IPS DF 6.9 (cell line): ENCODE measurements at places on chromosomes 2 and 18.

DNA sequence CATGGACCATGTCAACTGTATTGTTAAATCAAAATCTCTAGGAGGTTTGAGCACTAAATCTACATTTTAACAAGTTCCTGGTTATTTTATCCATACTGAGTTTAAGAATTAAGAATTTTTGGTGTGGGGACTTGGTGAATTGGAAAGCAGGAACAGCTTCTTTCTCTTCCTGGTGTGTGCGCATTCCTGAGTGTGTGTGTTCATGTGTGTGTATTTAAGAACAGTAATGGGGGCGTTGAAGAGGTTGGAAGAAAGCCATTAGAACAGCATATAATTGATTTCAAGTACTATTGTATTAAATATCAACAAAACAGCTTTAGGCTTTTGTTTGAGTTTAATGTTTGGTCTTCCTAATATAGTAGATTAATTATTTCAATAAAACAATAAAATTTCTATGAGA, 801.3 kb upstream of the ID2 start:
- peaks cover 7% of the 10 kb centered on the region; the same call in 1 of the 2 replicates for H3K36me3 ChIP-seq
- H3K4me1 ChIP-seq: peaks cover 4% of the 10 kb centered on the region; the same call in 1 of the 2 replicates
- H3K27me3 ChIP-seq: no peaks in the 10 kb centered on the region
- DNase-seq: no peak

GRCh38 chr2:110099038-110099425, 16.6 kb downstream of the MALL start:
- no peak overlapping the region for H3K4me3 ChIP-seq
- no peaks in the 10 kb centered on the region for H3K27me3 ChIP-seq
- H3K27ac ChIP-seq: no peak overlapping the region
- no peaks in the 10 kb centered on the region for H3K4me1 ChIP-seq
- no peaks in the 10 kb centered on the region for H3K36me3 ChIP-seq
- DNase-seq: no peak

DNA sequence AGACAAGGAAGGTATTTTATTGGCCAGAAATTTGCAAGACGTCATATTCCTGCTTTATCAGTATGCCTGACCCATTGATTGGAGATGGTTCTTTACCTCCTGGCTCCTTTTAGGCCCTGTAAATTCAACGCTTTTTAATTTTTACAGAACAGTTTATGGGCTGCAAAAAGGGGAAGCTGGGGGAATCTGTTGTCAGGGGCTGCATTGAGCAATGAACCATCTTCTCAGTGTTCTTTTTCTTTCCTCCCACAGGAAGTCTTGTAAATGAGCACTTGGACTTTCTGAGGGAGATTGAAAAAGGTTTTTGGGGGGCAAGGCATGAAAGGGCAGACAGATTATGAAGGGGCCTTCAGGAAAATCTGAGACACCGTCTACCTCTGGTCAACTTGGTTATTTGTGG, 503.6 kb upstream of the TNP1 start:
- H3K4me3 ChIP-seq: no peak overlapping the region
- H3K27ac ChIP-seq: no peak overlapping the region
- H3K36me3 ChIP-seq: no peaks in the 10 kb centered on the region
- H3K27me3 ChIP-seq: no peaks in the 10 kb centered on the region
- DNase-seq: no peak

- no peaks in the 10 kb centered on the region for H3K36me3 ChIP-seq
- H3K27me3 ChIP-seq: no peaks in the 10 kb centered on the region
- H3K27ac ChIP-seq: no peak overlapping the region
- DNase-seq: no peak
Measured at GRCh38 chr18:55435592-55435991, 152.4 kb downstream of the TCF4 start.

DNA sequence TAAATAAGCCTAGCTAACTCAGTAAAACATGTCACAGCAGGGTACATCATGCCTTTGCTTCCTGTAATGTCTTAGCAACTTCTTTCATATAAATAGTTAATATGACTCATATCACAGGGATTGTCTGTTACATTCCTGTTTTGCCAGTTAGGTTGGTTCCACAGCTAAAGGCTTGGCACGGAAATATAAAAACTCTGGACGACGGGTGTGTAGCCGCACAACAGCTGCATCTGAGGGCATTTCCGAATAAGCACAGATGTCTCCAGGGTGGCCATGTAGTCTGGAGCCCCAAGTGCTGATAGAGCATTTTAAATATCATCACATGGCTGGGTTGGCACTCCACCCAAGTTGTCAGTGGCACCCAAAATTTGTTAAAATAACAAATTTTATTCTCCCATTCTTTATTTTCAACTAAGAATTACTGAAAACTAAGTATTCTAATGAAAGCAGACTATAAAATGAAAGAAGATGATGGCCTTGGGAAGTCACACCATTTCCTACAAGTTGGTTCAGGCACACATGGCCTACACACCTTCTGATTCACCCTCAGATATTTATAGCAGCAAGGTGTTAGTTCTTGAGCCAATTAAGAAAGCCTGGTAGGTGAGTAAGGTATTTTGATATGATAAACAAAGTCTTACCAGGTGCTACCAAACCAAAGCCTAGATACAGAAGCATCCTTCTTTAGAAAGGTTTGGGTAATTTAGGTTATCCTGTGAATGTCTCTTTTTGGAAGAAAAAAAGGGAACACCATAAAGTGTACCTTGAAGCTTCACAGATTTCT, 61.8 kb upstream of the STK17B start:
- H3K27me3 ChIP-seq: no peaks in the 10 kb centered on the region
- no peaks in the 10 kb centered on the region for H3K4me1 ChIP-seq
- no peak overlapping the region for H3K27ac ChIP-seq
- H3K36me3 ChIP-seq: no peaks in the 10 kb centered on the region

DNA sequence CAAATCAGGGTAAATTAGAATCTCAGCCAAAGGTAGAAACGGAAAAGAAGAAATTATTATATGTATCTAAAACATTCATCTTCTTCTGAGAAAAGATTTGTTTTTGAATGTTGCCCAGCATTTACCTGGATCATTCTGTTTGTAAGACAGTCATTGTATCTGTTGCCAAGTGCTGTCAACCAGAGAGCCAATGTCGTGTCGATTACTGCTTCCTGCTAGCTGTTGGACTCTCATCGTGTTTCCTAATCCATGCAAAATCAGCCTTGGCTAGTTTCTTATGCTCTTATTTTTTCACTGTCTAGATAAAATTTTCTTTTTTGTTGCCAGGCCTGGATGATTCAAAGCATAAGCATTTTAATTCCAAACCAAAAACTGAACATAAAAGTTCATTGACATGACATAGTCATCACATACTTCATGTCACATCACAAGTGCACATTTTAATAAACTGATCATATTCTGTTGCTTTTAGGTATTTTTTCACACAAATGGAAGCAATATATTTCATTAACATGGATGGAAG, 202.3 kb downstream of the KCNH7 start:
- H3K36me3 ChIP-seq: no peaks in the 10 kb centered on the region
- H3K4me1 ChIP-seq: no peaks in the 10 kb centered on the region
- H3K27ac ChIP-seq: no peak overlapping the region
- DNase-seq: no peak
- no peak overlapping the region for H3K4me3 ChIP-seq

DNA sequence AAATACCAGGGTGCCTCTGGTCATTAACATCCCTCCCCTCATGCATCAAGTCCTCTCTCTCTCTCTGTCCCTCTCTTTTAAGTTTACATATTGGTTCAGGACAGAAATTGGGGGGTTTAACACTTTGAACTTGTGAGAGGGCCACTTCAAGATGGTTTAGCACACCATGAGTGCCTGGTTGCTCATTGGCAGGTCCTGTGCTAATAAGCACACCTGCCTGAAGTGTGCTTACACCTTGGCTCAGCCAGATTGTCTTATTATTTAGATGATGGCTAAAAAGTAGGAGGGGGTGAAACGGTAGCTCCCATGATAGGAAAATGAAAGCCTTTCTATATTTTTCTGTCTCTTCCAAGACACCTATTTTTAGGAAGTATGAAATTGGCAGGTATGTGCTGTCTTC, 205.8 kb downstream of the ARL6IP6 start:
- H3K4me1 ChIP-seq: no peaks in the 10 kb centered on the region
- H3K27me3 ChIP-seq: no peaks in the 10 kb centered on the region
- DNase-seq: no peak
- H3K27ac ChIP-seq: no peak overlapping the region
- H3K36me3 ChIP-seq: no peaks in the 10 kb centered on the region

DNA sequence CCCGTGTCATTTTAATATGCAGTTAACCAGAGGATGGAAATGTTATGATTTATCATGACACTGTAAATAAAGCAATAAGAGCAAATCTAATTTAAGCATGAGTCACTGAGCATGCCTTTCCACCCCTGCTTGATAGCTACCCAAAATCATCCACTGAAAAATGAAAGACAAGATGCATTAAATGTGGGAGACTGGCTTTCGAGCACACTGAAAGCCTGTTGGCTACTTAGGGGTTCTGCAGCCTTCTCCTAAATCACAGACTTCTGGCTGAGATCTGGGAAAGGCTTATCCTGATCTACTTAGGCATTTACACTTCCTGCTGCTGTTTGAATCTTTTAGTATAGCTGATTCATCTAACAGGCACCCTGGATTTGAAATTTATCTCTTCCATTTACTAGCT, 778.3 kb upstream of the CDH7 start:
- H3K27ac ChIP-seq: no peak overlapping the region
- no peaks in the 10 kb centered on the region for H3K27me3 ChIP-seq
- H3K4me1 ChIP-seq: no peaks in the 10 kb centered on the region
- DNase-seq: no peak
- no peaks in the 10 kb centered on the region for H3K36me3 ChIP-seq
- H3K4me3 ChIP-seq: no peak overlapping the region

- H3K4me1 ChIP-seq: no peaks in the 10 kb centered on the region
- H3K36me3 ChIP-seq: no peaks in the 10 kb centered on the region
- DNase-seq: no peak
- H3K4me3 ChIP-seq: no peak overlapping the region
Measured at GRCh38 chr2:167862782-167863181, 384.6 kb downstream of the STK39 start.

DNA sequence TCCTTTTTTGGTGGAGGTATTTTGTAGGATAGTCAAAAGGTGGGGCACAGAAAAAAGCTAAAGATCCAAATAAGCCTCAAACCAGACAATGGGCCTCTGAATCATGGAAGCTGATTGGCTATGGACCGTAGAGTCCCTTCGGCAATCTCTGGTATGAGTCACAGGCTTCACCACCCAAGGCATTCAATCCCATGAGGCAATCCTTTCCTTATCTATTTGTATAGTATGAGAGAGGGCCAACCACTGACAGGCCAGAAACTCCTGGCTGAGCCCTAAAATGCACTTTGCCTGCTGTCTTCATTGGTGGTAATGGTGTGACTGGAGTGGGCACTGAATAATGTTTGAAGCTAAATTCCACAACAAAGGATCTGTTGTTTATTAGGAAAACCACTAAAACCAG, 38.7 kb upstream of the MEX3C start:
- H3K4me1 ChIP-seq: no peaks in the 10 kb centered on the region; the same call in 1 of the 2 replicates
- no peak overlapping the region for H3K27ac ChIP-seq
- DNase-seq: no peak
- H3K4me3 ChIP-seq: no peak overlapping the region

DNA sequence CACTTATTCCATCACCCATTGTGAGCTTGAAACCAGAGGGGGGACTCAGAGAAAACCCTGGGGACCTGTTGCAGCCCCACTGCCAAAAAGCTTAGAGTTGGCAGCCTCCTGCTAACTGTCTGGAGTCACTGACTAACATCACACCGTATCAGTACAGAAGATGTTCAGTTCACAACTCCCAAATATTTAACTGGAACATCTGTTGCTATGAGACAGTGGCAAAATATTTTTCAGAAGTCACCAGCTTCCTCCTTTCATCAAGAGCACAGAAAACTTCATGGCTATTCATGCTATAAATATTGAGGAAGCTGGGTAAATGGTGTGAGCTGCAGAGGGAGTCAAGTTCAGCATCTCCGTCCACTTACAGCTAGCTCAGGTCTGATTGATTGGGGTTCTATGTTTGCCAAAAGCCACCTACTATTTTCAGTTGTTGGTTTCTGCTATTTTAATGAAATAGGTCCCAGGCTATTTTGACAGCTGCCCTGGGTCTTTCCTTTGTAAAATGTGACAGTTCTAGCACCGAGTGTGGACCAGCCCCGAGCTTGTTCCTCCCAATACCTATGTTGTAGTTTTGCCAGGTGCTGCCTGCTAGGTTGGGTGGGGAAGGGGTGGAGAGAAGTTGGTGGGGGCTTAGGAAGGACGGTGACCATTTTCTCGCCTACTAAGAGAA, 9.8 kb downstream of the TUBB6 start:
- no peak overlapping the region for H3K4me3 ChIP-seq
- no peaks in the 10 kb centered on the region for H3K27me3 ChIP-seq
- no peak for DNase-seq

DNA sequence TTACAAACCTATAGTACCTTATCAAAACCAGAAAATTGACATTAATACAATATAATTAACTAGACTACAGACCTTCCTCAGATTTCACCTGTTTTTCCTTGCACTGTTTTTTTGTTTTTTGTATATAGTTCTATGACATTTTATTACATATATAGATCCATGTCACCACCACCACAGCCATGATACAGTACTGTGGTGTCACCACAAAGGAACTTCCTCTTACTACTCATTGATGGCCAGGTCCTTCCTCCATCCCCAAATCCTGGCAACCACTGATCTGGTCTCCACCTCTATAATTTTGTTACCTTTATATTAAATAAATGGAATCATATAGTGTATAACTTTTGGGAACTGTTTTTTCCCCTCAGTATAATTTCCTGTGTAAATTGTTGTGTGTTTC, 19.4 kb upstream of the ATP6V1B1 start:
- H3K36me3 ChIP-seq: no peaks in the 10 kb centered on the region
- H3K27me3 ChIP-seq: no peaks in the 10 kb centered on the region
- no peaks in the 10 kb centered on the region for H3K4me1 ChIP-seq
- H3K4me3 ChIP-seq: no peak overlapping the region

DNA sequence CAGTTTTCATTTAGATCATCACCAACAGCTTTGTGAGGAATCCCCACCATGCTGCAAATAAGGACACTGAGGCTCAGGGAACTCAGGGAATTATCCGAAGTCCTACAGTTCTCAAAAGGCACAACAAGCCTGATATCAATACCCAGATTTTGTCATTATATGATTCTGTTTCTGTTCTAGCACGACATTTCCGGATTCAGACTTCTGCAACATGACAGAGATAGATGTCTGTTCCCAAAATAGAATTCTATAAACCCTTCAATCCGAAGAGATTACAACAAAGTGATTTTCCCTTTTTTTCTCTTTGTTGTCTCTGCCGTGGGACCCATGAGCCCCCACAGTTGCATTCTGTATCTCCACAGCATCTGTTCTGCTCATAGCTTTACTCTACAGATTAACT, 72.0 kb downstream of the DOCK10 start:
- no peak for DNase-seq
- H3K36me3 ChIP-seq: no peaks in the 10 kb centered on the region
- H3K27me3 ChIP-seq: no peaks in the 10 kb centered on the region
- peaks cover 2% of the 10 kb centered on the region; the same call in 1 of the 2 replicates for H3K4me1 ChIP-seq

DNA sequence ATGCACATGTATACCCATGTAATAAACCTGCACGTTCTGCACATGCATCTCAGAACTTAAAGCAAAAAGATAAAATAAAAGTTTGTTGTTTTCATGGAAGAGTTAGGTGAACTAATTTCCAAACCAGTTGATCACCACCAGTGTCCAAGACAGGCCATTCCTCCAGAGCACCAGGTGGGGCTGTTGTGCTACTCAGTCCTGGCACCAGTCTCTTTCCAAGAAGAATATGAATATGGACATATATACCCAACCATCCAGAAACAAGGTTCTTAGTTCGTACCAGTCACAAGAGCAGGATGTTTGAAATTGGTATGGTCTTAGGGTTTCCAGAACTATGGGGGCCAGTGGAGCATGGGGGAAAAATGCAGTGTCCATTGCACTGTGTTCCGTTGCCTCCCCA, 17.2 kb upstream of the TNP1 start:
- no peaks in the 10 kb centered on the region for H3K27me3 ChIP-seq
- H3K36me3 ChIP-seq: no peaks in the 10 kb centered on the region
- H3K27ac ChIP-seq: no peak overlapping the region
- H3K4me1 ChIP-seq: no peaks in the 10 kb centered on the region

GRCh38 chr2:104318001-104318665, 535.8 kb upstream of the POU3F3 start:
- H3K4me1 ChIP-seq: no peaks in the 10 kb centered on the region
- no peaks in the 10 kb centered on the region for H3K36me3 ChIP-seq
- no peak overlapping the region for H3K27ac ChIP-seq
